ENCODE measurements at places on chromosomes 1 and 21.

- DNase-seq = no peak
Measured at GRCh38 chr1:93033029-93033428, 46.1 kb upstream of the MTF2 start.

- DNase-seq = peak; percentile 32
Measured at GRCh38 chr1:221350091-221350490, 391.8 kb downstream of the DUSP10 start.

DNA sequence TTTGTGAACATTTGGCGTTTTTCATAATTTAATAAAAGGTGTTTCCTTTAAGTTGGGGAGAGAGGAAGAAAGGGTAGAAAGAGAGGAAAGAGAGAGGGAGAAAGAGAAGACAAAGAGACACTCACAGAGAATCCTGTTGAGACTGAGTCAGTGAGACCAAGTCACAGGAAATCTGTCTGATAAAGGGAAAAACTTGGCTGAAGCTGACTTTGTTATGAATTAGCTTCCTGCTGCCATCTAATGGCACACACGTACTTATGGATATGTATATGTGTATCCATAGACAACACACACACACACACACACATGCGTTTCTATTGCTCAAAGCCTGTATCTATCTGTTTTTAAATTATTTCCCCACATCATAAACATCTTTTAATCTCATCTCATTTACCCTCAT is 42.5 kb upstream of the DISC1 start:
- peak; percentile 70 for DNase-seq

DNA sequence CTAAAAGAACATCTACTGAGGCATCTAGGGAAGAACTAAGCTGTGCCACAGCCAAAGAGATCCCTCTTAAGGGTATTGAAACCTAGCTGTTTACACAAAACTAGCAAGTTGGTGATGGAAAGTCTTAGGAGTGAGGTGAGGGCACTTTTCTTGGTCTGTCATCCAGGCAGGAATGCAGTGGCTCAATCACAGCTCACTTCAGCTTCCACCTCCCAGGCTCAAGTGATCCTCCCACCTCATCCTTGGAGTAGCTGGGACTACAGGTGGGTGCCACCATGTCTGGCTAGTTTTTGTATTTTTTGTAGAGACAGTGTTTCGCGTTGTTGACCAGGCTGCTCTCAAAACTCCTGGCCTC is 2.4 kb downstream of the PLEKHO1 start:
- DNase-seq = no peak

GRCh38 chr1:178282949-178283367 is 189.1 kb downstream of the RASAL2 start:
- peak; percentile 55 for DNase-seq

GRCh38 chr21:38478782-38479181 is 19.5 kb downstream of the ERG start:
- peak; percentile 98 for DNase-seq

DNA sequence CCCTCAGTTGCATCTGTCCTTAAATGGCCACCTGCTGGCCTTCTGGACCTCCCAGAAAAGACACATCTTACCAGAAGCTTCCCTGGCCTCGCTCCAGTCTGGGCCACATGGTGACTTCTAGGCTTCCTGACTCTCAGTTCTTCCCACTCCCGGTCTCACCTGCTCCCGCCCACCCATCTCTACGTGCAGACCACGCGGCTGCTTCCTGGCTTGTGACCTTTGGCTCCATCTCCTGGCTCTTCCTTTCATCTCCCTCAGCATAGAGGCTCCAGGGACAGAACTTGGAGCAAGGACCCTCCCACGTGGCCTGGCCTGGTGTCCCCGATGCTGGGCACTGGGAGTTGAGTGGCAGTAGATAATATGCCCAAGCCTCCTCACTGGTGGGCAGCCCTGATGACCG is 124.9 kb upstream of the IRF2BP2 start:
- no peak for DNase-seq

GRCh38 chr1:56446531-56447098 is 132.7 kb downstream of the PLPP3 start:
- DNase-seq = peak; percentile 26

- no peak for DNase-seq
Measured at GRCh38 chr1:77230051-77230450, 10.8 kb upstream of the PIGK start.

DNA sequence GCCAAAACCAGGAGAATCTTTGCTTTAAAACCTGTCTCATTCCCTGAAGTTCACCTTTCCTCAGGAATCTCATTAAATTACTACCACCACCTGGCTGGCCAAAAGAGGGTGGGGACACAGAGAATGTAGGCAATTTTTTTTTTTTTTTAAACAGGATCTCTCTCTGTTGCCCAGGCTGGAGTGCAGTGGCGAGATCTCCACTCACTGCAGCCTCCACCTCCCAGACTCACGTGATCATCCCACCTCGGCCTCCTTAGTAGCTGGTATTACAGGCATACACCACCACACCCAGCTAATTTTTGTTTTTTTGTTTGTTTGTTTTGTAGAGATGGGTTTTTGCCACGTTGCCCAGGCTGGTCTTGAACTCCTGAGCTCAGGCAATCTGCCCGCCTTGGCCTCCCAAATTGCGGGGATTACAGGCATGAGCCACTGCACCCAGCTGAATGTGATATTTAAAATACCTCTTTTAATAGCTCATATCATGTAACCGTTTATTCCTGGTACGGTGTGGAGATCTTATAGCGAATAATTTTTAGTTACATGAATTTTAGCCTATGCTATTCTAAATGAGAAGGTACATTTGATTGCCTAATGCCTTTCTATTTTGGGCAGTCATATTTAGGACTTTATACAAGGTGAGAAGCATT is 84.5 kb downstream of the POU2F1 start:
- DNase-seq = no peak

DNA sequence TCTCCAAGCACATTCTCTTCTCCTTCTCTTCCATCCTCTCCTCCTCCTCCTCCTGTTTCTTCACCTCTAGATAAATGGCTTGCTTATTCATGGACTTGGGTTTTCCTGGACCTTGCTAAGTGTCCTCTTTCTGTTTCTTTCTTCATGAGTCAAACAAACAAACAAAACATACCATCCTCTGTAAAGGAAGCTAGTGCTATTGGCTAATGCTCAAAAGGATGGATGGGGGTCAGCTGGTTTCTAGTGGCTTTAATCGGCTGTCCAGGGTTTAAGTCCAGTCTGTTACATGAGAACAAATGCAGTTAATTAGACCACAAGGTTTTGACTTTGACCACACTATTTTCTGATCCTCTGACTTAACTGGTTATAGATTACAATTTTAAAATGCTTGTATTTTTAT is 83.8 kb upstream of the TSPAN2 start:
- DNase-seq = no peak

DNA sequence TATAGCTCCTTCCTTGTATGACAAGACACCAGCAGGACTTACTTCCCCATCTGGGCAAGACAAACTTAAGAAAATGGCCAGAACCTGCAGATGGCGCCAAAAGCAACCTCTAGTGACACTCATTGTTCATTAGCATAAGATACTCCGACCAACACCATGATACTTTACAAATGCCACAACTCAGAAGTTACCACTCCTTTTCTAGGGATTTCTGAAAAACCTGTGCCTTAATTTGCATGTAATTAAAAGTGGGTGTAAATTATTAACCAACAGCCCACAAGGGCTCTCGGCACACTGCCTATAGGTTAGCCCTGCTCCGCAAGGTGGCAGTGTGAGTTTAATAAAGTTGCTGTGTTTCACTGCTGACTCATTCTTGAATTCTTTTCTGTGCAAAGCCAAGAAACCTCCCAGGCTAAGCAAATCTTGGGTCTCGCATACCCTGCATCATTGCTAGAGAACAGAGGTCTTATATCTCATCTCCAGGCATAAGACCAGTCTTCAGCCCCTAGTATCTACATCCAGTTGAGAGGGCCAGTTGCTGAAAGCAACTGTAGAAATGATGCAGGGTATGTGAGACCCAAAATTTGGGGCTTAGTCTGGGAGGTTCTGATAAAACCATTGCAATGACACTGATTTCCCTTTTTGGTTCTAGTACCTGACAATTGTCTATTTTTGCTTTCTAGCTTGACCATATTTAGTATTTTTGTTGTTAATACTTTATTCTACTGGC is 86.4 kb downstream of the FAF1 start:
- DNase-seq = peak; percentile 61

DNA sequence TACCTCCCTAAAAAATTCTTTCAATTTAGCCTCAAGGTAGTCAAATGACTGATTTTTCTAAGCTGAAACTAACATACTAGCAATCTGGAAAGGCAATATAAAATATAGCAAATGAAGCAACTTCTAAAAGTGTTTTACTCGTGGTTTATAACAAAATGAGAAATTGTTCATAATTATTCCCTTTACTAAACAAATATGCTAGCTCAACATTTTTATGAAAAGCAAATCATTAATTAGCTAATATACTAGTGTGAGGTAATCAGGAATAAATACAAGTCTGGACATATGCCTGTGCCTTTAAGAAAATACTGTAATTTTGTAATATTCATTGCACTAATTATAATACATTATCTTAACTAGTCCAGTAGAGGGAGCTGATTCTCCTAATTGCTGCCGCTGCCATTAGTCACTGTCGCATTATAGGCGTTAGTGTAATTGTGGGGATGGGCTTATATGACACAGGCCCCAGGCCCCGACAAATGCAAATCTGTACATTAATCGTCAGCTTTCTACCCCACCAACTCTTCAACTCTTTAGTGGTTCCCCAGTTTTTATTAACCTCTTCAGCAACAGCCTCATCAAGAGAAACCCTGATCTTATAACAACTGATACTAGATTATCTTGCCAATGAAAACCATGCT is 160.9 kb downstream of the GABPA start:
- no peak for DNase-seq

- DNase-seq = no peak
Measured at GRCh38 chr1:27994060-27994459, 34.3 kb downstream of the XKR8 start.

- no peak for DNase-seq
Measured at GRCh38 chr21:43988016-43988415, 24.1 kb upstream of the TRAPPC10 start.

DNA sequence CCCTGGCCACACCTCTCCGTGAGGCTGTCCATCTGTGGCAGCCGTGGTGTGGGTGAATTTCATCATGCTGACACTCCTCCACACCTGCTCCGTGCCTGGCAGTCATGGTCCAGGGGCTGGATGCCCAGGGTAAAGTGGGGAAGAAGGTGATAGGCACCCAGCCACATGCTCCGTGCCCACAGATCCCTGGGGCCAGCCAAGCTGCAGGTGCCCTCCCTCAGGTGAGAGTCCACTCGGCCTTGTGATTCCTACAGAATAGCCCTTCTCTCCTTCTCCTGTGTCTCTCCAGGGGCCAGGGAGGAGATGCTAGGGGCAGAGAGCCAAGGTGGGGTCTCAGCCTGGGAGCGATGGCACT is 16.8 kb upstream of the POFUT2 start:
- DNase-seq = no peak

DNA sequence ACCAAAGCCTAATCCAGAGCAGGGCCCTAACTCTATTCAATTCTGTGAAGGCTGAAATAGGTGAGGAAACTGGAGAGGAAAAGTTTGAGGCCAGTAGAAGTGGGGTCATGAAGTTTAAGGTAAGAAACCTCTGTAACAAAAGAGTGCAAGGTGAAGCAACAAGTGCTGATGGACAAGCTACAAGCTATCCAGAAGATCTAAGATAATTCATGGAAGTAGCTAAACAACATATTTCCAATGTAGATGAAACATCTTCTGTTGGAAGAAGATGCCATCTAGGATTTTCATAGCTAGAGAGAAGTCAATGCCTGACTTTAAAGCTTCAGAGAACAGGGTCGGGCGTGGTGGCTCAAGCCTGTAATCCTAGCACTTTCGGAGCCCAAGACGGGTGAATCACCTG is 217.6 kb downstream of the GREM2 start:
- no peak for DNase-seq

GRCh38 chr21:45992301-45993209 is 11.0 kb downstream of the COL6A1 start:
- DNase-seq = no peak

GRCh38 chr1:101059945-101060542 is 34.5 kb upstream of the DPH5 start:
- DNase-seq = no peak

GRCh38 chr1:96749618-96750017 is 28.0 kb downstream of the PTBP2 start:
- DNase-seq = no peak

- DNase-seq = peak; percentile 79
Measured at GRCh38 chr1:53807916-53808315, 30.2 kb downstream of the NDC1 start.

DNA sequence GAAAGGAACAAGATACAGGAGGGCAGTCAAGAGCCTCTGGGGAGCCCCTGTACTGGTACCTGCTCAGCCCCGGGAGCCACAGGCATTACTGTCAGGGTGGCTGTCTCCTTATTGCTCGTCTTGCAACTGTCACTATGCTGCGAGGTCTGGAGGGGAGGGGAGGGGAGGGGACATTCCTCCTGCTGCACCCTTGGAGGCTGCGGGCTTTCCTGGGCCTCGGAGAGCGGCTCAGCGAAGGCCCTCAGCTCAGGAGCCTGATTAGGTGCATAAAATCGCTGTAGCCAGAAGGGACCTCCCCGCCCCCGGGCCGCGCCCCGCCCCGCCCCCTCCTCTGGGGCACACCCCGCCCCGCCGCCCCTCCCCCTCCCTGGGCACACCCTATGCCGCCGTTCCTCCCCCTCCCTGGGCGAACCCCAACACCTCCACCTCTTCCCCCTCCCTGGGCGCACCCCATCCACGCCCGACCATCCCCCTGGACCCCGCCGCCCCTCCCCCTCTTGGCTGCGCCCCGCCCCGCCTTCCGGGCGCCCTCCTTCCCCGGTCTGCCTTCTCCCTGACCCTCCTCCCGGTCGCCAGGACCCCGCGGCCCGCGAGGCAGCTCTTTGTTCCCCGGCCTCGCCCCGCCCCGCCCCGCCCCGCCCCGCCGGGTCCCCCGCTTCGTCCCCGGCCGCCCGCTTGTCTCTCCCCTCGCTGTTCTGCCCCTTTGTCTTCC is 35.5 kb downstream of the CACHD1 start:
- no peak for DNase-seq

- DNase-seq = peak; percentile 42
Measured at GRCh38 chr1:77876884-77877283, 11.5 kb upstream of the NEXN start.

- DNase-seq = peak; percentile 93
Measured at GRCh38 chr1:47650205-47650604, 212.4 kb downstream of the FOXD2 start.

- no peak for DNase-seq
Measured at GRCh38 chr1:98017184-98017583, 96.3 kb upstream of the DPYD start.

GRCh38 chr1:17513131-17513530 is 26.4 kb upstream of the ARHGEF10L start:
- no peak for DNase-seq

GRCh38 chr1:176479971-176480370 is 17.0 kb downstream of the PAPPA2 start:
- DNase-seq = no peak

GRCh38 chr1:35580949-35581388 is 7.9 kb downstream of the TFAP2E start:
- no peak for DNase-seq

- DNase-seq = no peak
Measured at GRCh38 chr1:114369930-114370329, 141.1 kb downstream of the TRIM33 start.

GRCh38 chr1:233061265-233061664 is 110.9 kb downstream of the NTPCR start:
- DNase-seq = no peak

GRCh38 chr1:203520315-203520714 is 26.4 kb downstream of the OPTC start:
- DNase-seq = no peak

All from astrocyte (in vitro differentiated cells and primary cell).